ENCODE measurements at places on chromosomes 4 and X.

DNA sequence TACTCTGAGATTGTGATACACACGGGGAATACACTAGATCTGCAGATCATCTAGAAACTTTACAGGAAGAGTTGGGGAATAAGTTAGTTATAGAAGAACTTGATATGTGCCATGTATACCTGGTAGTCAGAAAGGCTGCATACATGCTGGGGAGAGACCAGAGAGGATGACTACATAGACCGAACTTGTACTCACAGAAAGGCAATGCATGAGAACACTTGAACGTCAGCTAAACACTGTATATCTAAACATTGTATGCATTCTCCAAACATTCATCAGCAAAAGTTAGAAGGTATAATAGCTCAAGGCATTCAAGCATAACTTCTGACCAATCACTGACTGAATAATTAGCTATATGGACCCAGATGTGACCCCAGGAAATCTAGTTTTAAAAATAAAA, 78.0 kb upstream of the PDHA2 start:
- no peak for DNase-seq

DNA sequence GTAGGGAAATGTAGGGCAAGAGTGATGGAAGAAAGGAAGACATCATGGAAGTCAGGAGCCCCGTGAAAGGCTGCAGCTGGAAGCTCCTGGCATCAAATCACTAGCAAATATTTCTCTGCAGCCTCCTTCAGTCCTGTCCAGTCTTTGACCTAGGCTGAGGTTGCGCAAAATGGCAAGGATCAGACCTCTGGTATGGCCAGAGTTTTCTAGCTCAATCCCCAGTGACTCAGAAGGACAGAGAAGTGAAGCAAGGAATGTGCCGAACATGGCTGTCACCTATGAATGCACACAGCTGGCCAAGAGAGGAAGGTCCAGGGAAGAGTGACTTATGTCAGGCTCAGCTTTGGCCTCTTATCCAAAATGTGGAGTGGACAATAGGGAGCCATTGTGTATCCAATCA, 71.1 kb upstream of the PHOX2B start:
- DNase-seq = no peak

GRCh38 chrX:50697691-50698090, 116.3 kb downstream of the SHROOM4 start:
- DNase-seq = no peak

GRCh38 chrX:153216926-153217325, 37.8 kb downstream of the MAGEA1 start:
- DNase-seq = no peak

GRCh38 chr4:156725257-156725656, 246.3 kb downstream of the PDGFC start:
- no peak for DNase-seq

- no peak for DNase-seq
Observed at GRCh38 chr4:8046925-8047541, 107.4 kb upstream of the AFAP1 start.

DNA sequence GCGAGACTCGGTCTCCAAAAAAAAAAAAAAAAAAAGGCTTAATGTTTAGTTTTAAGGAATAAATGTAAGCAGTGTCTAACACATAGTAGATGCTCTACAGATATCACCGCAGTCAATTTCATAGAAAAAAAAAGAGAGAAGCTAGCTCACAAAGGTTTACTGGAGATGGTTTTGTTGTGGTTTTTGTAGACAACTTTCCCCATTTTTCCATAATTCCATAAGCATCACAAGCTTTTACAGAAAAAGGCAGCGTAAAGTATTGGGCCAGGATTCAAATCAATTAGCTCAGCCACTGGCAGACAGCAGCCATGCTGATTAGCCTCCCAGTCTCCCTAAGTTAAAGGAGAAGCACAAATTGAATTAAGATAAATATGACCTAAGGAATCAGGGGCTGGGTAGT, 1.5 kb downstream of the GRSF1 start:
- no peak for DNase-seq

DNA sequence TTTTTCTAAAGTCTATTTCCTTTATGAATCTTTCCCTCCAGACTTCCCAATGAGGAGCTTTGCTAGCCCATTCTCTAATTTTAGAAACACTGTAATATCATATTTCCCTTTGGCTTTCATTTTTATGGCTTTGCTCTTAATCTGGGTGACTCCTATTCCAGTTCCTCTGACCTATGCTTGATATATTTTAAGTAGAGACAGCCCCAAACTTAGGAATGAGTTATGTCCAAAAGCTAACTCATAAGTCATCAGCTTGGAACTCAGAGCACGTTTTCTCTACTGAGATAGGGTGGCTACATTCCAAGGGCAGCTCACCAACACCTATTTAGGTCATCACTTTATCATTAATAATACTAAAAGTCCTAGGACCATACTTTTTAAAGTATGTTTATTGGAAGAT, 77.8 kb downstream of the OR13H1 start:
- DNase-seq = no peak

DNA sequence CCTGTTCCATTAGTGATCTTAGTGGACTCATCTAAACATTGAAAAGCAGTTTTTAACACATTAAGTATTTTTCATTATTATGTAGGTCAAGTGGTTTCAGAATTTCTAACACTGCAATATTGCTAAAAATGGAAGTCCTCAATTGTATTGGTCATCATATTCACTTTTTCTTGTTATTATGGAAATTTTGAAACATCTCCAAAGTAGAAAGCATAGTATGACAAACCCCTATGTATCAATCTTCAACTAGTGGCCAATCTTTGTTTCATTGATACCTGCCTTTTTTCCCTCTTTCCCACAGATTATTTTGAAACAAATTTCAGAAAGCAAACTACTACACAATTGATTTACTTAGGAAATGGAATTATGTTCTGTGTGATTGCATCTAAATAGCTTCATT, 14.5 kb upstream of the ABCG2 start:
- DNase-seq = no peak

DNA sequence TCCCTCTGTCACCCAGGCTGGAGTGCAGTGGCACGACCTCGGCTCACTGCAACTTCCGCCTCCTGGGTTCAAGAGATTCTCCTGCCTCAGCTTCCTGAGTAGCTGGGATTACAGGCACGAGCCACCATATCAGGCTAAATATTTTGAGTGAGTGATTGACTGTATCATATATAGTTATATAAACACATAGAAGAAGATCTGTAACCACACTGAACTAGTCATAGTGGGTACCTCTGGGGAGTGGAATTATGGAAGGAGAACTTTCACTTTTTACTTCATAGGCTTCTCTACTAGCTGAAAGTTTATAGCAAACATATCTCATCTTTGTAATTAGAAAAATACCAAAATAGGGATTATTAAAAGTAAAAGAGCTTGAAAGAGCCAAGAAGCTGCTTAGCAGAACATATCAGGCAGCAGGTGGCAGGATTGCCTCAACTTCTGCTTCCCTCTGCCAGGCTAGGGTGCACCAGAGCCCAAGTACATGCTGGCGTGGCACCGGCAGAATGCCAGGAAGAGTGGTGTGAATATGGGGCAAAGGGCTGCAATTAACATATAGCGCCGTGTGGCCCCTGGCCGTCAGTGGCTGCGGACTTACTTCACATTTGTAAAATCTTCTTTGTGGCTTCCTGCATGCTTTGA, 39.5 kb upstream of the CD40LG start:
- no peak for DNase-seq

DNA sequence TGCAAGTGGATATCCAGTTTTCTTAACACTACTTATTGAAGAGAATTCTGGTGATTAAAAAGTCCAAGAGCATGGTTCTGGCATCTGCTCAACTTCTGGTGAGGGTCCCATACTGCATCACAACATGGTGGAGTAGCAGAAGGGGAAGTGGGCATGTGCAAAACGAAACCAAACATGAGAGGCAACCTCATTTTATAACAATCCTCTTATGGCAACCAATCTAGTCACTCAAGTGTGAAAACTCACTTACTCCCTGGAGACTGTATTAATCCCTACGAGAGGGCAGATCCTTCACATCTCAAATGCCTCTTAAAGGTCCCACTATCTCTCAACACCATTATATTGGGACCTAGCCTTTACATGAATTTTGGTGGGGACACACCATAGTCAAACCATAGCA, 55.4 kb upstream of the TRO start:
- no peak for DNase-seq

DNA sequence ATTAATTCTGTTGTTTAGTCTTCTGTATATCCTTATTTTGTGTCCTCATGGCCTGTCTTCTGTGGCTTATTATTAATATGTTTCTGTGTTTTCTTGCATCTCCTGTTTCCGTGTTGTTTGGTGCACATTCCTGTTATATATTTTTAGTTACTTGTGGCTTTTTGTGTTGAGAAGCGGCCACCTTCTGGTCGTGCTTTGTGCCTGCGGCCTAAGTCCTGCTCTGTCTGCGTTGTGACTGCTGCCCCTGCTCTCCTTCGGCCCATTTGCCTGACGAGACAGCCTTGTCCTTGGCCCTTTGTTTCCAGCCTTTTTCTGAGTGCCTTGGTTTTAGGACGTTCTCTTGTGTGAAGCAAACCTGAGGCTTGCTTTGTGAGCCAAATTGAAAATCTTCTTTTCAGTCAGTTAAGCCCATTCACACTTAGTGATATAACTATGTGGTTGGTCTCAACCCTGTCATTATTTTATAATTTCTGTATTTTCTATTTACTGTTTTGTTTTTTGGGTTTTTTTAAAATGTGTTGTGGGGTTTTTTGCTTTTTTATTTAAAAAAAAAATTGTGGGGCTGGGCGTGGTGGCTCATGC, 43.8 kb downstream of the TNIP2 start:
- no peak for DNase-seq

DNA sequence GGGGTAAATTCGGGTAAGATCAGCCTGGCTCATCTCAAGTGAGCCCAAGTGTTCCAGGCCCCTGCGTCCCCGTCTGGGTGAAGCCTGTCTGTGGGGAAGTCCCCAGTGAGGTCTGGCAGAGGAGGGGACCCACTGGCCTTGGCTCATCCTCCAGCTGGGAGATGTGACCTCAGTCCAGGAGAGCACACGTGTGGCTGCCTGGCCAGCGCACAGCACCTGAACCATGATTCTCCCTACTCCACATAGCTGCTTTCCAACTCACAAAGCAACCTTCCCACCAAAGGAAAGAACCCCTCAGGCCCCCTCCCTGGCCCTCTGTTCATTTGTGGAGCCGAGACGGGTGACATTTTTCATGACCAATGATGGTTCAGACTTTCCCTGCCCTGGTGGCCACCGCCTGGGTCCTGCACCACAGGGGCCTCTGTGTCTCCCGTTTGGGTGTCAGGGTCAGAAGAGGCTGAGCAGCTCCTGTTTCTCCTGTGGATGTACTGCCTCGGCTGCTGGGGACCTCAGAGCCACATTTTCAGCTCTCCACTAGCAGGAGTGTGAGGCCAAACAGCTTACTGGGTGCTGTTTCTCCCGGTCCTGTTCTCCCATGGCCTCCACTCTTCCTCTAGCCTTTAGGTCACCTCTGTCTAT, 111.4 kb downstream of the CPZ start:
- no peak for DNase-seq

GRCh38 chr4:99927566-99927965, 18.9 kb downstream of the DNAJB14 start:
- DNase-seq = no peak

DNA sequence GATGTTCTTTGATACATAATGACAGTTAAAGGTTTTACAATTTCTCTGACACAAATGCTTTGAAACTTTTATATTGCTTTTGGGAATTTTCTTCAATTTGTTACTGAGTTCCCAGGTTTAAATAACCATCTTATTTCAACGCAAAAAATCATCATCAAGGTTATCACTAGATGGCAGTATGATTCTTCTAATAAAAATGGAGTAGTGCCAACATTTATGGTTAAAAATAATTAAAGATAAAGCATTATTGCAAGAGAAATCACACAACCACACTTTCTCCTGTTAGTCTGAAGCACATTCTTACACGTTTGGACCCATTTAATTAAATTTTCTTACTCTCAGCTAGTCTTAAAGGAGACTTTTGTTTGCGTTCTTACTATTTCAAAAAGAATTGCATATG, 611.3 kb upstream of the CPXCR1 start:
- no peak for DNase-seq

GRCh38 chr4:126012691-126013290, 698.0 kb downstream of the FAT4 start:
- DNase-seq = no peak

DNA sequence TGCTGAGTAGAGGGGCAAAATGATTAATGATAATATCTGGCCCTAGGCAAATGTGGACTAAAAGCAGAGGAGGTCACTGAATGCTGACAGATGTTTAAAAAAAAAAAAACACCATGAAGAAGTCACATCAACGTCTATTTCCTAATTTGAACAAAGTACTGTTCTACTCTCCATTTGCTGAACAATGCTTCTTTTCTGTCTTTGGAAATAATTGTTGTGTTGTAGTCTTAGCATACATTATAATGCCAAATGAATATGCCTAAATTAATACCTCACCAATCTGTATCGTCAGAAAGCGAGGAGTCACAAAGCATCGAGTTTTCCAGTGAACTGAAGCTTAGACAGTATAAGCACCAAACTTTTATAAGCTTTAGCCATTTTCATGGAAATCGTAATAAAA, 140.9 kb upstream of the JADE1 start:
- DNase-seq = no peak

GRCh38 chr4:13523105-13523477, 21.2 kb downstream of the NKX3-2 start:
- no peak for DNase-seq

DNA sequence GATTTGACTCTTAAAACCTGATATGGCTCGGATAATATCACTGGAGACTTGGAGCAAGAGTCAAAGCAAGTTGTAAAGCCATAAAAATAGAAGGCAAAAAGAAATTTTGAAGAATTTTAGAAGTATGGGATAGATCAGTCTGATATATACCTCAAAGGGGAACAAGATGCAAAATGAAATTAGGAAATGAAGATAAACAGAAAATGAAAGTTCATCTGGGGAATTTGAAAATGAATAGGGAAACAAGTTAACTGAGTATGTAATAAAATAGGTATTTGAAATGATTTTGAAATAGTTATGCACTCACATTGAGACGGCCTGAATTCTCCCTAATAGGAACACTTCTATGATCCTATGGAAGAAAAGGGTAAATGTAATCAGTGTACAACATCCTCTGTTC, 5.7 kb downstream of the CYP2U1 start:
- no peak for DNase-seq

- no peak for DNase-seq
Observed at GRCh38 chrX:11792461-11793421, 34.7 kb downstream of the MSL3 start.

DNA sequence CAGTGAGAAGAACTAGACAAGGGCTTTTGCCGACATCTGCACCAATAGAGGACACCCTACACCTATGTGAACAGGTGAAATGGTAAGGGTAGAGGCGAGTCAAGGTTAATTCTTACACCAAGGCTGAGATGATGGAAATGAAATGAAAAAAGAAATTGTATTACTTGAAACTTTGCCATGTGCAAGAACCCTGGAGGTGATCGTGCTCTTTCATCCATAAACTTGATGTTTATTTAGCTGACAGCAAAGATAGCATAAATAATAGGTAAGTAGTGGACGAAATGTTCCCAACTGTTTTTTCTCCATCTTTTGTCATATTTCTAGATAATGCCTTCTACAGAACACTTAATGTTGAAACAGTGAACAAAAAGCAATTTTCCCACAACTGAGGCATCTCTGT, 162.5 kb downstream of the BANK1 start:
- no peak for DNase-seq

GRCh38 chr4:2767705-2768074, 11.6 kb upstream of the TNIP2 start:
- no peak for DNase-seq
